Pulmonary artery endothelial cell (primary cell): ENCODE measurements at places on chromosomes 11 and 22.

DNA sequence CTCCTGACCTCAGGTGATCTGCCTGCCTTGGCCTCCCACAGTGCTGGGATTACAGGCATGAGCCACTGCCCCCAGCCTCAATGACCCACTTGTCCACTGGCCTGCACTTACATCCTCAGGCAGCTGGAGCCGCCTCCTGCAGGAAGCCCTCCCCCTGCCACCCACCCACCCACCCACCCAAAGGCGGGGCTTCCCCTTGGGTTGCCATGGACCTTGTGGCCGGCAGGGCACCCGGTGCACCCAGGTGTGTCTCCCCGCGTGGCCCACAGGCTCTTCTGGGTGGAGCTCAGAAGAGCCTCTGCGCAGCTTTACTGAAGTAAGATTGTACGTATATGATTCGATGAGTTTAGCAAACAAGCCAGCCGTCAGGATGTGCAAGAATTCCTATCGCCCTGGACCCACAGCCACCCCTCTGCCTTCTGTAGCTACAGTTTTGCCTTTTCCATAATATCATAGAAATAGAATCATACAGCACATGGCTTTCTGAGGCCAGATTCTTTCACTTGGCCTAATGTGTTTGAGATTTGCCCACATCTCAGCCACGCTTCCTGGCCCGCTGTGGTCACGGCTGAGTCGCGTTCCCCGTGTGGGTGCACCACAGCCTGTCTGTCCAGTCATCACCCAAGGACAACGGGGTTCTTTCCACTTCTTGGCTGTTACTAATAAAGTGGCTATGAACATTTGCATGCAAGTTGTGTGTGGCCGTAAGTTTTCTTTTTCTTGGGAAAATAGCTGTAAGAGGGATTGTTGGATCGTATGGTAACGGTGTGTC, 5.3 kb upstream of the BRSK2 start:
- no peak for DNase-seq

DNA sequence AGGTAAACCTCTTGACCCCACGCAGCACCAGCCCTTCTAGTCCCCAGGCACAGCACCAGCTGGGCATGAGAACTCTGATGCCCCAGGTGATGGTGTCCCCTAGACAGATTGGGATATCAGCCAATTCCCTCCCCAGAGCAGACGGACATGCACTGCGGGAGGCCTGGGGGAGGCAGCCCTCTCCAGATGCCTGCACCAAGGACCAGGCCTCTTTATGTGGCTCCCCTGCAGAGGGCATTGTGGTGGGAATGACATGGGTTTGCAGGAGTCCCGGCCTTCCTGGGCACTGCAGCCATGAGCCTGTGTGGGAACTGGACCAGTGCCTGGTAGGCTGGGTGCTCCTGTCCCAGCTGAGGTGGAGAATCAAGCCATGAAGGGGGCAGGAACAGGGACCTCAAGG, 25.9 kb downstream of the PPM1F start:
- no peak for DNase-seq

DNA sequence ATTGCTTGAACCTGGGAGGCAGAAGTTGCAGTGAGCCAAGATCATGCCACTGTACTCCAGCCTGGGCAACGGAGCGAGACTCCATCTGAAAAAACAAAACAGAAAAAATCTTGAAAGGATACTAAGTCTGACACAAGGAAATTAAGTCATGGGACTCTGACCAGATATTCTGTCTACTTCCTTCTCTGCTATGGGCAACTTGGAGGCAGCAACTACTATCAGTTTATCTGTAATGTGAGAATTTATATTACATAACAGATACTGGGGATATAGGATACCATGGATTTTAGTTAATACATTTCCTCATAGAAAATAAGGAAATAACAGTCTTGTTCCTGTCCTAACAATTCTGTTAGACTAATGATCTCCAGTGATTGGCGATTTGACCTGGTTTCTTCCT, 1.6 kb upstream of the SGSM3 start:
- DNase-seq, result no peak

DNA sequence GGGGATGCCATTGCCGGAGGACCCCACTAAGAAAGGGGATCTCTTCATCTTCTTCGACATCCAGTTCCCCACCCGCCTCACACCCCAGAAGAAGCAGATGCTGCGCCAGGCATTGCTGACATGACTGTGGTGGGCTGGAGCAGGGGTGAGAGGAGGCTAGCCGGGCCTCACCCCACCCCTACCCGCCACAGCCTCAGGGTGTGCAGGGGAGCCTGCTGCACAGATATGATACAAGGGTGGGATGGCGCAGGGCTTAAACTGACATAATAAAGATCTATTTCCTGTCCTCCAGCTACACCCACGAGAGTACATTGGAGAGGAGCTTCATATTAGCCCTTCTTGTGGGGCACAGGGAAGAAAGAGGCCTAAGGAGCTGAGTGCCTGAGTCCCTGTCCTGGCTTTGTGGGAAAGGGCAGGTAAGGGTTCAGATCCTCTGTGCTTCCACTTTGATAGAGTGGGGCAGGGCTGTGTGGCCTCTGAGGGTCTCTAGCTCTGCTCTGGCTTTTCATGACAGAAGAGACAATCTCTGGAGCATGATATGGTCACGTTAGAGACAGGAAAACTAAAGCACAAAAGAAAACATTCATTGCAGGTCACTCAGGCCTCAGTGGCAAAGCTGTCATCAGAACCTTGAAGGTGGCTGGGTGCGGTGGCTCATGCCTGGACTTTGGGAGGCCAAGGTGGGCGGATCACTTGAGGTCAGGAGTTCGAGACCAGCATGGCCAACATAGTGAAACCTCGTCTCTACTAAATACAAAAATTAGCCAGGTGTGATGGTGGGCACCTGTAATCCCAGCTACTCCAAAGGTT, 12.4 kb downstream of the UCP2 start:
- no peak for DNase-seq

- DNase-seq, result no peak
Observed at GRCh38 chr11:85889676-85890579, 34.7 kb downstream of the CCDC83 start.

DNA sequence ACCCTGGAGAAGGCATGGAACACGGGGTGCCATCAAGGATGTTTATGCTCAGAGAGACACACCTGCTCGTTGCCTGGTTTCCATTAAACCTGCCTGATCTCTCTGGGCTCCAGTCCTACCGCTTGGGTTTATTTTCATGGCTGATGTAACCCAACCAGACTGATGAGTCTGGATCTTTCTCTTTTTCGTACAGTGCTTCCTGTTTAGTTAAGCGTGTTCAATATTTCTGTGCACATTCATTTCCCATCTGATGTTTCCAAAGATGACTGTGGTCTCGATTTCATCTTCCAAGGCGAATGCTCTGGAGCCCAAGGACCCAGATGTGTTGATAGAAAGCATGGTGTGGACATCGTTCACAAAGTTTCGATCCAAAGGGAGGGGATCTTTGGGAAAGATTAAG, 84.3 kb downstream of the SNX19 start:
- DNase-seq, result no peak

DNA sequence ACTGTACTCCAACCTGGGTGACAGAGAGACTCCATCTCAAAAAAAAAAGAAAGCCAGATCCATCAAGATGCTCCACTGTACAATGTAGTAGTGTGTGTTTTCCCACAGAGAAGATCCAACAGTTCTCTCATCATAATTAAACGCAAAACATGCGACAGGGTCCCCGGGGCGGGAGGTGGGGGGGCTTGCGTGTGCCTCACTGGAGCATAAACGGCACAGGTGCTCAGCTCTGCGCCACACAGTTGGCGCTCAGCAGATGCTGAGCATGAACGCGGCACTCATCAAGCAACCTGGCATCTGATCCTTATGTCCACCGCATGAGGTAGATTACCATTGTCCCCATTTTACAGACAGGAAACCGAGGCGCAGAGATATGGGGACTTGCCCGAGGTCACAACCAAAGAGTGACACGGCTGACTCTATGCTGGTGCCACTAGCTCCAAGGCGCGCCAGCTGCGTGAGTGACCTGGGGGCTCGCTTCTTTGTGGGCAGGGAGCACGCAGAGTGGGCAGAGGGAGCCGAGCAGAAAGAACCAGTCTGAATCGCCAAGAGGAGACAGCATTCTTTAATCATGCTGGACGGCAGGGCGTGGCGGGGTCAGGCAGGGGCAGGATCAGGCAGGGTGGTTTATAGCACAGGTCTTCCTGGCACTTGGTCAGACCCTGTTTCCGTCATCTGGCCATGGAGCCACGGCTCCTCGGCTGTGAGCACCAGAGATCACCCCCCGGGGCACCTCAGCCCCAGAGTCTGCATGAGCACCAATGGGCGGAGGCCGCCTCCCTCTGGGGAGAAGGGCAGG, 8.2 kb downstream of the C1QTNF6 start:
- DNase-seq, result no peak

DNA sequence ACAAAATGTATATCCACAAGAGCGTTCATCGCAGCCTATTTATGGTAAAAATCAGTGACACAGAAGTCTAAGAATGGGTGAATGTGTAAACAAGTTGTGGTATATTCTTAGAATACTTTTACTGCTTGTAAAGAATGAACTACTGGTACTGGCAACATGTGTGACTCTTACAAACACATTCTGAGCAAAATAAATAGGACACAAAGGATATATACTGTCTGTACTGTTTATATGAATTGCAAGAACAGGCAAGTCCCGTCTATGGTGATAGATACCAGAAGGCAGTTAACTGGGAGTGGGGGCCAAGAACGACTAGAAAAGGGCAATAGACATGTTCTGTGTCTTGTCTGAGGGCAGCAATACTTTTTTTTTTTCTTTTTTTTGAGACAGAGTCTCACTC, 112.6 kb downstream of the TBC1D22A start:
- DNase-seq, result no peak
